Activated naive CD4-positive, alpha-beta T cell treated with anti-CD3 and anti-CD28 coated beads, Interleukin-2, amount 50 U/mL, for 72 hours (primary cell): ENCODE measurements at places on chromosomes 16 and 17. TPM values are rescaled to one million over a fixed set of nuclear protein-coding genes. Genes with fewer than 3 reads are reported as not detected.

ANKFN1 gene
- not detected for total RNA-seq

- DNase-seq: no peak
These were observed 20.7 kb upstream of the BCAR1 start for GRCh38 chr16:75272097-75272551.

ITGB3 gene
- not detected for total RNA-seq

DNA sequence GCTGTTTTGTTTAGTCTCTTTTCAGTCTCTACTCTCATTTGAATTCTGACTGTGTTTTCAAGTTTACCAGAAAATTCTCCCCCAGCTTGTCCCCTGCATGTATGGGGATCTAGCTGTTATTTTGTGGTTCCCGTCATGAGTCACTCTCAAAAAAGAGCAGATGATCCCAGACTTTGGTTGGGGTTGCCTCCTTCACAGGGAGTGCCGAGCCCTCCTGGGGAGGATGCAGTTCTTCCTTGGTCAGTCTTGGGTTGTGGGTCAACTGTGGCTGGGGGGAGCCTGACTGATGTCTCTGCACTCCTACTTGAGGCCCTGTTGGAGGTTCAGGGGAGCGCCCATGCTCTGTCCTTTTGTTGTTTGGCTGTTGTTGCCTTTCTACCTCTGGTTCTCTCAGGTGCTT is 37.7 kb downstream of the EPN2 start:
- DNase-seq: no peak

- DNase-seq: no peak
These were observed 171.1 kb downstream of the SNX29 start for GRCh38 chr16:12147681-12148080.

GRCh38 chr16:11841026-11841425 is 10.3 kb downstream of the RSL1D1 start:
- no peak for DNase-seq

- no peak for DNase-seq
These were observed 45.8 kb downstream of the ESRP2 start for GRCh38 chr16:68190081-68190480.

GRCh38 chr17:82330322-82331239 is 3.0 kb downstream of the SECTM1 start:
- DNase-seq: no peak

GLIS2 gene
- total RNA-seq: 0.80 TPM

- no peak for DNase-seq
These were observed 6.6 kb downstream of the POLR2C start for GRCh38 chr16:57469046-57469445.

GRCh38 chr16:19127205-19127604 is 13.4 kb downstream of the ITPRIPL2 start:
- DNase-seq: no peak

CDYL2 gene
- total RNA-seq: 42.4 TPM

MT1A gene
- 4.9 TPM for total RNA-seq

GRCh38 chr17:83194761-83195329 is 115.4 kb downstream of the METRNL start:
- DNase-seq: peak; percentile 49

DNA sequence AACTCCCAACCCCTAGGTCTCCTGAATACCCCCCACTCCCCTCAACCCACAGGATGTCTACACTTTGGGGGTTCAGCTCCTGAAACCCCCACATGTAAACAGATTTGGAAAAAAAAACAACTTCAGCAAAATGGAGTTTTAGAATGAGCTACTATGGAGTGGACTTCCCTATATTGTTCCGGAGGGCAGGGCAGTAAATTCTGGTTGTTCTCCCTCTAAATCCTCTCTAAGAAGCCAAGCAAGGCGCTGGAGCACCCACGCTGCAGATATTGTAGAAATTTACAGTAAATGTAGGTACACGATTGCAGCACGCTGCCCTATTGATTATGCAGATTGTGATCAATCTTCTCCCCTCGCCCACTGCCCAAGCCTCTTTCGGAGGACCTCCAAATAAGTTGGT is 8.5 kb upstream of the ZFHX3 start:
- DNase-seq: no peak

GRCh38 chr17:80380555-80381002 is 34.4 kb upstream of the ENDOV start:
- DNase-seq: peak; percentile 23

DNA sequence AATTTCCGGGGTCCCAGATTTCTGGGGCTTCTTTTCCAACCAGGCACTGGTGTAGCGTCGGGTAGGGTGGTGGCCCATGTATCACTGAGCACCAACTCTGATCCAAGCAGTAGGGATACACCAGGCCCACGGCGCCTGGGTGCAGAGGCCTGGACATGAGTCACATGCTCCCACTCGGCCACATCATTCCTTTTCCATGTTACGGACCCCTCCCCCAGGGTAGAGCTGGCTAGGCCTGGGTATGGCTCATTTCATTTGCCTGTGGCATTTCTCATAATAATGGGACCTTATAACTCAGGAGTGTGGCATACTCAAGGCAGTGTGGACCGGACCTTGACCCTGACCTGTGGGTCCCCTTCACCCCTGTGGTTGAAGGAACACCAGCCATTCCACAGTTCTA is 18.0 kb upstream of the NDRG4 start:
- no peak for DNase-seq

DNA sequence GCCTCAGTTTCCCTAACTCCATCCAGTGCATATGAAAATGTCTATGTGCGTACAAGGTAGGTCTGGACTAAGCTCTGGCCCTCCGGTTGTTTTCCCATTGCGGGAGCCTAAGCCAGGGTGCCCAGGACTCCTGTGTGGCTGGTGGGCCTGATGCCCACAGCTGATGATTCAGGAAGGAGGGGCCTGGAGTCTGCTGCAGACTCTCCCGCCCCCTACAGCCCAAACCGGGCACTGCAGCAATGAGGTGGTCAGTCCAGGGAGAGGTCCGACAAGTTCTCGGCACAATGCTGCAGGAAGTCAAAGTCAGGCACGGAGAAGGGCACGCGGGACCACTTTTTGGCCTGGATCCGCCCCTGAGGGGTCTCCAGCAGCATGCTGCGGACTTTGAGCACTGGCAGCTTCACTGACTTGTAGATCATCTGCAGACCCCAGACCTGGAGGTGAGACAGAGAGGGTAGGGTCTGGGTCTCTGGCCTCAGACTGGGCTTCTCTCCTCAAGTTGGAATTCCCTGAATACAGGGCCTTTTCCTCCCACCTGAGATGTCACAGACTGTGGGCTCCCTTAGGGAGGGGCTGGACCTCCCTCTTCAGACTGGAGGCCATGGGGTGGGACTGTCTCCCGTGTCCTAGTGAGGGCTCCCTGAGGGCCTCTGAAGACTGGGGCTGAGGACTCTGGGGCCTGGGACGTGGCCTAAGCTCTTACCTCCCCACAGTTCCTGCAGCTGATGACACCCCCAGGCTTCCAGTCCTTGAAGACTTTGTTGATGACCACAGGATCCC is 3.4 kb upstream of the ZNF385C start:
- DNase-seq: peak; percentile 75

TPSG1 gene
- not detected for total RNA-seq

- no peak for DNase-seq
These were observed 51.2 kb downstream of the SOX9 start for GRCh38 chr17:72171703-72172667.
